Right atrium auricular region (tissue), 2 donors: ENCODE measurements at places on chromosomes 6 and 20.

DNA sequence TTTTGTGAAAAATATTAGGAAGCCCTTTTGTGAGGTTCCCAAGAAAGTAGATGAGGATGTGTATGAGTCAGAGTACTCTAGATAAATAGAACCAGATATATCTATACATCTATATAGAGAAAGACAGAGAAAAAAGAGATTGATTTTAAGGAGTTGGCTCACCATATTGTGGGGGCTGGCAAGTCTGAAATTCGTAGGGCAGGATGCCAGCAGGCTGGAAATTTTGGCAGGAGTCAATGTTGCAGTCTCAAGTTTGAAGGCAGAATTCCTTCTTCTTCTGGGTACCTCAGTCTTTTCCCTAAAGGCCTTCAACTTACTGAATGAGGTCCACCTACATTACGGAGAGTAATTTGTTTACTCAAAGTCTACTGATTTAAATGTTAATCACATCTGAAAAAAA, 65.3 kb upstream of the SAMD3 start:
- DNase-seq, result no peak

DNA sequence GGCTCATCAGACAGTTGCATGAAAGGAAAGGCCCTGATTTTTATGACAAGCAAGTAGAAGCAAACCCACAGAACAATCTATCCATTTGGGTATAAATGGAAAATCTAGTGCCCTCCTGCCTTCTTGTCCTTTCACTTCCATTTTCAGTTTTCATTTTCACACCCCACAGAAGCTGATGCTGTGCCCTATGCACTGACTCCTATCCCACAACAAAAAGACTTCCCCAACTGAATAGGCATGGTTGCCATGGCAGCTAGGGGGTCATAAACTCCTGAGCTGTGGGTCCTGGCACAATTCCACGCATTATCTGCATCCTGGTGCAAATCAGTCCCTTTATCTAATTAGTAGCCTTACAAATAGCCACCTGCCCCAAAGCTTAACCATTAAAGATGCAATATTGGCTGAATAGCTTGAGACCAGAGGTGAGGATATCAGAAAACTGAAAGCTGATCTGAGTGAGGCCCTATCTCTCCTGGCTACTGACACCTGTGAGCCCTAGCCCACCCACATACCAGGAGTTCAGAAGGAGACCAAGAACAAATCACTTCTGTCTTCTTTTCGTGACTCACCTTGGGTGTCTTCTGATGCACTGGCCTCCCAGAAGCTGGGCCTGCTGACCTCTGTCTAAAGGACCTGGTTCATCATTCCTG, 34.9 kb upstream of the HEY2 start:
- no peak for DNase-seq

DNA sequence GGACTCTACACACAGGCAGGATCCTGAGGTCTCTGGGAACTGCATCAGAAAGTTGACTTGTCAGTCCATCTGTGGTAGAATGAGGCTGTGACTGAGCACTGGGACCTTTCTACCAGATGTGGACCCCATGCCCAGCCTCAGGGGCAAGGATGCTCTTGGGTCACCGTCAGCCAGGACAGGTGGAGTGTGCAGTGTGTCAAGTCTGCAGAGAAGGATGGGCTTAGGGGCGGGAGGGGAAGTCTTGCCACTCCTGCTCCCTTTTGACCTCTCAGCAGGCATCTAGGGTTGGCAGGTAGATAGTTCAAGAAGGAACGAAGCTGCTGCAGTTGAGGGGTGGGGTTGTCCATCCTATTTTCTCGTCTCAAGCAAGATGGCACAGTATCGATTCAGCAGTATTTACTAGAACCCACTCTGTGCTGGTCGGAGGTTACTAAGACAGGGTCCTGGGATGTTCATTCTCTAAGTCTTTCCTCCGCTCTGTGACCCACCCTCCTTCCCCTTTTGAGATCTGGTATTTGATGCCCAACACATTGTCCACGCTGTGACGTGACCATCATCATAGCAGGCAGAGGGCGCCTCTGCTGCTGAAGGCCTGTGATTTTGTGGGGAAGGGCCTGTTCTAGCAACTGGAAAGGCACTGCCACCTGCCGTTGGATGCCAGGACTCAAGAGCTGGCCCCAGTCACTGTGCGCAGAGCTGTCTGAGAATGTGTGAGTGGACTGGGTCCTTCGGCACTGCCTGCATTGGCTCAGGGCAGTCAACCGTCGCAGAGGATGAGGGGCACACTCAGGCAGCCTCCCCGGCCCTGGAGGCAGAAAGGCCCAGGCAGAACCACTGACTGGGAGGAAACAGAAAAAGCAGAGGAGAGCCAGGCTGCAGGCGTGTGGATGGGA, 23.2 kb downstream of the RBCK1 start:
- no peak for DNase-seq

DNA sequence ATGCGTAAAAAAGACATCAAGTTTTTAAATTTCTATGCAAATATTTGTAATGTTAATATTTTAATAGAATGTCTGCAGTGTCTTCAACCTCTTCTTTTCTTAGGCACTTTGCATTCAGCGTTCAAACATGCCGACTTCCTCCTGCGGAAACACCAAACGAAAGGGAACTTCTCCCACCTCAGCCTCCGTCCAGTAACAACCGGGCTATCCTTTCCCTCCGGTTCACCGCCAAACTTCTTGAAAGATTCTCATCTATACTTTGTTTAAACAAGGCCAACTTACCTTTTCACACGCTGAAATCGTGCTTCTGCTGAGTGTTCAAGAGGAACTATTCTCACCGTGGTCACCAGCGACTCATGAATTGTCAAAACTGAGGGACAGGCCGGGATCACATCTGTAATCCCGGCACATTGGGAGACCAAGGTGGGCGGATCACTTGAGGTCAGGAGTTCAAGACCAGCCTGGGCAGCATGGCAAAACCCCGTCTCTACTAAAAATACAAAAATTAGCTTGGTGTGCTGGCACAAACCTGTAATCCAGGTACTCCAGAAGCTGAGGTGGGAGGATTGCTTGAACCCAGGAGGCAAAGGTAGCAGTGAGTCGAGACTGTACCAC, 44.8 kb downstream of the GJA1 start:
- DNase-seq, result no peak

GRCh38 chr6:35668744-35669450, 19.8 kb downstream of the FKBP5 start:
- DNase-seq, result no peak

GRCh38 chr20:12311094-12311865, 393.6 kb downstream of the BTBD3 start:
- DNase-seq, result no peak
